Effector memory CD4-positive, alpha-beta T cell (primary cell): ENCODE measurements at places on chromosomes 1 and 21.

DNA sequence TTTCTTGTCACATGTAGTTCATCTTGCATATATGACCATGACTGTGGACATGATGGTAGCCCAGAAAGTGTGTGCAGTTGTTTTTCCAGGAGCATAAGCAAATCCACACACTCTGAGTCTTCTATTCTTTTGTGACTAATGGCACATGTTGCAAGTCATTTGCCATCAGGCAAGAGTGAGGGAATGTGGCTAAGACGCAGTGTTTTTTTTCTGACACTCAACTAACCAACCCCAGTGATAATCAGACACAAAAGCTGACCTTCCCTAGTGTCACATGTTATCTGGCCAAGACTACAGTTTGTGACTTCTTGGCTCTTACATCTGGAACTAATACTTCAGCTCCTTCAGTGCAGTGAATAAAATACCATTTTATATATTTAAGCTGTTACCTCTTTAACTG lies 108.8 kb downstream of the ITSN1 start:
- no peak for DNase-seq

DNA sequence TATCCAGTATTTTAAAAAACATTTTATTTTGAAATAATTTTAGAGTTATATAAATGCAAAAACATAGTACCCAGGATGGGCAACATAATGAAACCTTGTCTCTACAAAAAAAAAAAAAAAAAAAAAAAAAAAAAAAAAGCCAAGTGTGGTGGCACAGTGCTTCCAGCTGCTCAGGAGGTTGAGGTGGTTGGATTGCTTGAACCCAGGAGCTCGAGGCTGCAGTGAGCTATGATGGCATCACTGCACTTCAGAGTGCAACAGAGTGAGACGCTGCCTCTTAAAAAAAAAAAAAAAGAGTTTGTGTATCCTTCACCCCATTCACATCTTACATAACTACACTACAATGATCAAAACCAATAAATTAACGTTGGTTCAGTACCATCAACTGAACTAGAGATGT lies 115.6 kb upstream of the KIF26B start:
- no peak for DNase-seq

- DNase-seq, result no peak
These were observed 2.3 kb downstream of the FGR start for GRCh38 chr1:27632387-27633297.

DNA sequence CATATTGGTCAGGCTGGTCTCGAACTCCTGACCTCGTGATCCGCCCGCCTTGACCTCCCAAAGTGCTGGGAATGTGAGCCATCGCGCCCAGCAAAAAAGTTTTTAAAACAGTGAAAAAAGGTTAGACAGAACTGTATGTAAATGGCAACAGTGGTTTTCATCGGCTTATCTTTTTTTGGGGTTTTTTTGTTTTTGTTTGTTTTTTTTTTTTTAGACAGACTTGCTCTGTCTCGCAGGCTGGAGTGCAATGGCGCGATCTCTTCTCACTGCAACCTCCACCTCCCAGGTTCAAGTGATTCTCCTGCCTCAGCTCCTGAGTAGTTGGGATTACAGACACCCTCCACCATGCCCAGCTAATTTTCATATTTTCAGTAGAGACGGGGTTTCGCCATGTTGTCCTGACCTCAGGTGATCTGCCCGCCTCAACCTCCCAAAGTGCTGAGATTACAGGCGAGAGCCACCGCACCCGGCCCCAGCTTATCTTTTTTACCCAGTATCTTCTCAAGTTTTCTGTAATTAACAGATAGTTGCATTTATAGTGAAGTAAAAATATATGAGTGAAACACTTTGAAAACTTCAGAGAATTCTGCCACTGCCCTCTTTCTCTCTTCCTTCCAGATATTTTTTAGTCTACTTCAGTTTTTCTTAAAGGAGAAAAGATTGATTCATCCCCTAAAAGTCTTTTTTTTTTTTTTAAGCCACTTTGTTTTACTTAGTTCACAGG lies 13.1 kb downstream of the TIMM17A start:
- no peak for DNase-seq

- no peak for DNase-seq
These were observed 150.3 kb downstream of the IFI44 start for GRCh38 chr1:78799926-78800325.

- no peak for DNase-seq
These were observed 161.6 kb upstream of the PTBP2 start for GRCh38 chr1:96559707-96560596.

GRCh38 chr1:157313240-157313807 lies 175.1 kb upstream of the ETV3 start:
- no peak for DNase-seq

DNA sequence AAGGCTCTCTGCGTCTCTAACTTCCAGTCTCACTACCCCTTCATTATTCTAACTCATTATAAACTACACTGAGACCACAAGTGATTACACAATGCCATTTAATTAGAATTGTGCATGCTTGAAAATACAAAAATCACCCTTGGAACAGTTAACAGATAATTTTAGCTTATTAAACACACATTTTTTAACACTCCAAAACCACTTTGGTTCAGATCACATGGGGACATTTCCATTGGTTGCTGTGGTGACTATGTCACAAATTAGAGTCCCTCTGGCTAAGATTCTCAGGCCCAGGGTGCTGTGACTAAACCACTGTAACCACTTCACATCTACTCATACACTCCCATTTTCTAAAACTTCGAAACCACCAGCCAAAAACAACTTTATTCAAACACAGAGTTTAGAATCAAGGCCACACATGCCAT lies 43.0 kb downstream of the JAK1 start:
- DNase-seq, result no peak

GRCh38 chr1:2962541-2962940 lies 58.7 kb upstream of the ACTRT2 start:
- DNase-seq, result no peak

DNA sequence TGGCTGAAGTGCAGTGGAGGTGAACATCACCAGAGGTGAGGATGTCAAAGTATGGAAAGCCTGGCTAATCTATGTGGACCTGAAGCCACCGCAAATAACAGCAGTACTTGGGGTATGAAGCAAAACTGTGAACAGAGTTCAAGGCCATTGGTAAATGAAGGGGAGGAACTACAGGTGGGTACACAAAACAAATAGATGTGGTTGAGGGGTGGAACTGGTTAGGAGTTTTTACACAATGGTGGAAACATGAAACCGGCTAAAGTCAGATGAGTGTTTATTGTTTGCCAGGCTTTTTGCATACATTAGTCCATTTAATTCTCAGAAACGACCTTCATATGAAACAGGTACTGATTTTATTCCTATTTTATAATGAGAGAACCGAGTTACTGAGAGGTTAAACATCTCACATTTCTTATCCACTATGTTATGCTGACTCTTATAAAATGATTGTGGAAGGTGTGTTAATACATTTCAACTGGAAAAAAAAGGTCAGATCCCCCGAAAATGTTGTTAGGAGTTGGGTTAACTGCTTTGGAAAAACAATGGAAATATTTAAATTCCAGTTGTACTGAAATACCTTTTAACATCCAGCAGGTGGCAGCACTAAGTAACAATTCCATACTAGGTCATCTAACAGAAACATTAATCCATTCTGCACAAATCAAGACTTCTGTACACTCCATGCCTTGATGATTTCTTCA lies 44.3 kb upstream of the GTF2B start:
- DNase-seq, result peak; percentile 1

- DNase-seq, result no peak
These were observed 80.3 kb downstream of the RUNX3 start for GRCh38 chr1:24849672-24850295.

GRCh38 chr1:3000671-3001470 lies 20.4 kb upstream of the ACTRT2 start:
- no peak for DNase-seq

DNA sequence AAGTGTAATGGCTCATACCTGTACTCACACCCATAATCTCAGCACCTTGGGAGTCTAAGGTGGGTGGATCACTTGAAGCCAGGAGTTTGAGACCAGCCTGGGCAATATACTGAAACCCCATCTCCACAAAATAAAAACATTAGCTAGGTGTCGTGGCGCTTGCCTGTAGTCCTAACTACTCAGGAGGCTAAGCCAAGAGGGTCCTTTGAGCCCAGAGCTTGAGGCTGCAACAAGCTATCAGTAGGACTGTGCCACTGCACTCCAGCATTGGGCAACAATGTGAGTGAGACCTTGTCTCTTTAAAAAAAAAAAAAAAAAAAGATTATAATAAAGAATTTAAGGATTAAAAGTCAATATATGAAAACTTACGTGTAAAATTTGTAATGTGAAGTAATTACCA lies 11.7 kb downstream of the BPNT1 start:
- DNase-seq, result no peak

DNA sequence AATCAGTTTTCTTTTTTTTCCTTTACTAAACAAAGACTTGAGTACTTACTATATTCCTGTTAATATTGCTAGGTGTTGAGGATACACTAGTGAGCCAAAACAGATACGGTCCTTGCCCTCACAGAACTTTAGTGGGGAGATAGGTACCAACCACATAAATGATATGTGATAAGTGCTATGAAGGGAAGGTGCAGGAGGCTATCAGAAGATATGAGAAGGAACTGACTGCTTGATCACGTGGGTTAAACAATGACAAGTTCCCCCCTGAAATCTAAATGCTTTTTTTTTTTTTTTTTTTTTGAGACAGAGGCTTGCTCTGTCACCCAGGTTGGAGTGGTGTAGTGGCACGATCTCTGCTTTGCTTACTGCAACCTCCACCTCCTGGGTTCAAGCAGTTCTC lies 25.0 kb downstream of the RBM15 start:
- no peak for DNase-seq

- DNase-seq, result no peak
These were observed 28.5 kb upstream of the CADM3 start for GRCh38 chr1:159142726-159143510.

DNA sequence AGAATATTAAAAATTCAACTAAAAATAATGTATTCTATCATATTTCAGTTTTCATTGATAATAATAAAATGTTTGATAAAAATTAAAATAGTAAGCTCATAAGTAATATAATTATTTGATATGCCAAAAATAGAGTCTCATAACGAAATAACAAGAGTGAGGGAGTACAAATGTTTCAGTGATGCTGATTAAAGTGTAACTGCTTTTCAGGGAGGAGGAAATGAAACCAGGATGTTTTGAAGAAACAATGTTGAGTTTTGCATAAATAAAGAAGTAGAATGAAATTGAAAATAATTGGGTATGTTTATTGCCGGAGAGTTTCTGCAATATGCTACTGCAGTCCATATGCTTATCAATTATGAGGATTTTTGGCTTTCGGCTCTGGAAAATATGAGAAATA lies 1159.8 kb upstream of the ADGRL2 start:
- no peak for DNase-seq

GRCh38 chr1:244445320-244446181 lies 6.2 kb downstream of the ADSS2 start:
- DNase-seq, result no peak

DNA sequence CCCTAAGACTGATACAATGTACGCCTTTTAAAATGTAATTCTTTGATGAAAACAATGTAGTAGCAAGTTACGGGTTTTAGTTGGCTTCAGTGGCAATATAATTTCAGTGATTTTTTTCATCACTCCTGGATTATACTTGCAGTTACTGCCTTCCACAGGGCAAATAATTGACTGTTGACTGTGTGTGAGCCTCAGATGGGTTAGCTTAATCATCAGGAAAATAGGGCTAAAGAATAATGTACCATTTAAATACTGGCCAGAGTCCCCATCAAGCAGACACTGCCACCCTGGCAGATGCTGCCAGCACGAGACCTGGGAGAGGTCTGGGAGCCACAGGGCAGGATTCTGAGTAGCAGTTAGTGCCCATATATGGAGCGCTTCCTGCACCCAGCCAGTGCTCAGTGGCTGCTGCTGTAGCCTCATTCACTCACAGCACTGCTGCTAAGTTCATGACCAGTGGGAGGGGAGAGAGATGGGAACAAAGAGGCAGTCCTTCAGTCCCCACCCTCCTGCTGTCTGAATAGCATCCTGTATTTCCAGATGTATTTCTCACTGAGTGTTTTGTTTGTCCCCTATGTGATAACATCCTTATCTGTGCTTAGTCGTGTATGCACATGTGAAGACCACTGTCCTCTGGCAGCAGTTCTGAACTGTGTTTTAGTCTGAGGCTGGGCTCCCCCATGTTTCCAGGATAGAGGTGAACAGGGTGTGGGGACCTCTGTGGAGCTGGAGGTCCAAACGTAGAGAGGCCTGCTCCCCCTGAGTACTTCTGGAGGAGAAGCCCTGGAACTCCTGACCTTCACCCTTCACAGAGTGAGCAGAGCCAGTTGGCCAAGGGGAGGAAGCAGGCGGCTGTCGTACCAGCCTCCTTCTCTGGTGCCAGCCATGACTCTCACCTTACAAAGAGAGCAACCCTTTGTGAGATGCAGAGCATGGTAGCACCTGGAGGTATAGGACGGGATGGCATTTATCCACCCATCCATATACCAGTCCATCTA lies 80.4 kb downstream of the ADARB1 start:
- peak; percentile 15 for DNase-seq

DNA sequence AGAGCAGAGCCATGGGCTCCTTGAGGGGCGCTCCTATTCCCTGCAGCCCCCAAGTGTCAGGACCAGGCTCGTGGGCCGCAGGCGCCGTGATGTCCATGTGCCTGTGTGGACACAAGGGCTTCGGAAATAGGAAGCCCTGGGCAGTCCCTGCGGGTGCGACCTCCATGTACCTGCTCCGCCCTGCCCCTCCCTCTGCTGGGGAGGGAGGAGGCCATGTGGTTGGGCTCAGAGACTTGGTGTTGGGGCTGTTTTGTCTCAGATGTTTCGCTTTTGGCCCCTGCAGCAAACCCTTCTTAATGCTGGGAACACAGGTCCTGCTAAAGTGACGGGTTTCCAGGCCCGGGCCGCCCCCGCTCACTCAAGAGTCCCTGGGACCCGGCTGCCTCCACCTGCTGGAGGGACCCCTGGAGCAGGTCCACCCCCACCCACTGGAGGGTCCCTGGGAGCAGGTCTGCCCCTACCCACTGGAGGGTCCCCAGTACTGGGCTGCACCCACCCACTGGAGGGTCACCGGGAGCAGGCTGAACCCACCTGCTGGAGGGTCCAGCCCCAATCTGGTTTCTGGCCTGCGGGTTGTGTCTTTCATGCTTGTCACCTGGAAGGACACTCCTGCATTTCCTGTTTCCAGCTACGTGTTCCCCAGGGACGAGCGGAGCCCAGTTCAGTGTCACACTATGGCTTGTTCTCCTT lies 156.5 kb downstream of the PEX14 start:
- DNase-seq, result no peak

- DNase-seq, result no peak
These were observed 1.1 kb upstream of the COQ8A start for GRCh38 chr1:226938903-226939437.

- no peak for DNase-seq
These were observed 24.0 kb downstream of the TENT5C start for GRCh38 chr1:117629625-117630422.

DNA sequence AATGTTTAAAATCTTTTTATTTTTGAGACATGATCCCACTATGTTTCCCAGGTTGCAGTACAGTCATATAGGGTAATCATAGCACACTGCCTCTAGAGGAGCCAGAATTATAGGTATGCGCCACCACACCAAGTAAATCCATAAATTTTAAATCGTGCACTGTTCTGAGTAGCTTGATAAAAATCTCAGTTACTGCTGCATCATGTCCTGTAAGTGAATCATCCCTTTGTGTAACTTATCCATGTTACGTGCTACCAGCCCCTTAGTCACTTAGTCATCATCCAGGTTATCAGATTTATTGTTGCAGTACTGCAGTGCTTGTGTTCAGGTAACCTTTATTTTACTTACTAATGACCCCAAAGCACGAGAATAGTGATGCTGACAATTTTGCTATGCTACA lies 1770.9 kb downstream of the BRINP3 start:
- DNase-seq, result no peak
